Adrenal gland (tissue), 19 donors: ENCODE measurements at places on chromosomes 5 and 9. TPM values are rescaled to one million over a fixed set of nuclear protein-coding genes. Genes with fewer than 3 reads are reported as not detected.

GABRA6 gene
- polyA plus RNA-seq, result not detected

INSL4 gene
- not detected for polyA plus RNA-seq

CCNI2 gene
- 0.40 TPM for polyA plus RNA-seq

FAM221B gene
- 0.07 TPM for polyA plus RNA-seq

STK32A gene
- polyA plus RNA-seq, result 8.8 TPM

FGF1 gene
- polyA plus RNA-seq, result 0.57 TPM

MRPS30 gene
- polyA plus RNA-seq, result 18.9 TPM

DCTN3 gene
- polyA plus RNA-seq, result 95.8 TPM

CD14 gene
- polyA plus RNA-seq, result 252 TPM

SLC34A1 gene
- polyA plus RNA-seq, result not detected

ENTREP1 gene
- polyA plus RNA-seq, result 13.3 TPM

PAEP gene
- polyA plus RNA-seq, result not detected

NMUR2 gene
- not detected for polyA plus RNA-seq

TTC33 gene
- polyA plus RNA-seq, result 19.6 TPM

SAXO1 gene
- 0.24 TPM for polyA plus RNA-seq

SLC6A18 gene
- polyA plus RNA-seq, result not detected

MZB1 gene
- 4.3 TPM for polyA plus RNA-seq

SPINK7 gene
- polyA plus RNA-seq, result not detected

SELENOP gene
- 66.0 TPM for polyA plus RNA-seq

HRCT1 gene
- polyA plus RNA-seq, result 1.1 TPM

RASGRF2 gene
- 2.5 TPM for polyA plus RNA-seq

ECM2 gene
- polyA plus RNA-seq, result 7.2 TPM

S100Z gene
- 0.40 TPM for polyA plus RNA-seq

SLC6A7 gene
- polyA plus RNA-seq, result not detected

CTXN3 gene
- polyA plus RNA-seq, result not detected

SVEP1 gene
- 2.2 TPM for polyA plus RNA-seq

SLC6A19 gene
- not detected for polyA plus RNA-seq

TMEM252 gene
- polyA plus RNA-seq, result not detected

BARHL1 gene
- polyA plus RNA-seq, result not detected

ADAMTS2 gene
- polyA plus RNA-seq, result 10.2 TPM

TUSC1 gene
- 9.9 TPM for polyA plus RNA-seq

LOX gene
- polyA plus RNA-seq, result 2.2 TPM

ALDH1A1 gene
- polyA plus RNA-seq, result 249 TPM

CARTPT gene
- 317 TPM for polyA plus RNA-seq

ADAMTS19 gene
- 2.9 TPM for polyA plus RNA-seq

OGN gene
- 7.7 TPM for polyA plus RNA-seq

IL4 gene
- polyA plus RNA-seq, result not detected

TAF1L gene
- not detected for polyA plus RNA-seq

BTNL9 gene
- polyA plus RNA-seq, result 62.7 TPM
